ENCODE measurements at places on chromosomes 6 and 20.

DNA sequence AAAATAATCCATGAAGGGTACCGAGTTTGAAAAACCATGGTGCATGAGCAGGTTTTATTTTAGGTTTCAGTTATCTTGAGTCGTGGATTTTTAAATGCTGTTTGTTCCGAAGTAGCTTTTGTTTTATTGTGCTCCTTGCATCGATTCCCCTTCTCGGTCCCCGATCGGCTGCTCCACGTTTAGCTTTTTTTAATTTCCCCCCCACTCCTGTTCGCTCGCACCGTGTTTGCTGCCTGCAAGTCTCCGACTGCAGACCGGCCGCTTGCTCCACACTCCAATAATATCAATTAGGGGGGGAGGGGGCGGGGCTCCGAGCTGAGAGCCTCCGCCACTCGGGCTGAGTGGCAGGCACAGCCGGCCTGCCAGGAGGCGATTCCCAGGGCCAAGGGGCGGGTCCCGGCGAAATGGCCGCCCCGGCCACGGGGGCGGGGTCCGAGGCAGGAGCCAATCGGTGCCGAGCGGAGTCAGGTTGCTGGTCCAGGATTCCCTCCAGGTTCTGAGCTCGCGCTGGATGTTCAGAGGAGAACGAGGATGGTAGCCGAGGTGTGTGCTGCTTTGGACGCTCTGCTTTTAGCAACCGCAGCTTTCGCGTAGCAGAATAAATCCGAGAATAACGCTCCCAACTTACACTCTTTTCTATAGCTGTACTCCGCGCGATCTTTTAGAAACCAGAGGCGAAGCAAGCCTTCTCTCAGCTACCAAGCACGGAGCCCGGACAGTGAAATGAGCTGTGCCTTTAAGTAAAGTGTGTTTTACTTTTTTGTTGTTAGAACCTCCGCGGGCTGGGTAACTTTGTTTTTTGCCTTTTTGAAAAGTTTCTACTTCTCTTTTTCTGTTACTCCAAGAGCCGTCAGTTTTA, at the start of gene EPHA7:
TSS of gene EPHA7 (minus strand) at position 256 of the 859 bp plus-strand sequence. CDS start at position 38, 218 bp downstream.
- no peak for DNase-seq

- DNase-seq = no peak
These were observed 50.5 kb upstream of the LRRC1 start for GRCh38 chr6:53744321-53744720.

DNA sequence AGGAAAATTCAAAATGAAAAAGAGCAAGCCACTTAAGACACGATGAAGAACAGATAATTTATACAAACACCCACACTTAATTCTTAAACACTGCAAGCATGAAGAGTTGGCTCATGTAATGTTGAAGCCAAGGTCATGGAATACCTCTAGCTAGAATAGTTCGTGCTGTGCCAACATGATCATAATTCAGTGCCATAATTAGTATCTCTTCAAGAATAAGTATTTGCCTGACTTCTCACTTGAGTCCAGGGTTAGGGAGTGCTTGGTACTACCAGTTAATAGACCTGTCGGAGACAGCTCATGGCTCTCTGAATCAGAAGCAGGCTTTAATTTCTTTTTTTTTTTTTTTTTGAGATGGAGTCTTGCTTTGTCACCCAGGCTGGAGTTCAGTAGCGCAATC, 206.3 kb downstream of the UNC5CL start:
- no peak for DNase-seq

- no peak for DNase-seq
These were observed 15.1 kb upstream of the MYT1 start for GRCh38 chr20:64149141-64149540.

DNA sequence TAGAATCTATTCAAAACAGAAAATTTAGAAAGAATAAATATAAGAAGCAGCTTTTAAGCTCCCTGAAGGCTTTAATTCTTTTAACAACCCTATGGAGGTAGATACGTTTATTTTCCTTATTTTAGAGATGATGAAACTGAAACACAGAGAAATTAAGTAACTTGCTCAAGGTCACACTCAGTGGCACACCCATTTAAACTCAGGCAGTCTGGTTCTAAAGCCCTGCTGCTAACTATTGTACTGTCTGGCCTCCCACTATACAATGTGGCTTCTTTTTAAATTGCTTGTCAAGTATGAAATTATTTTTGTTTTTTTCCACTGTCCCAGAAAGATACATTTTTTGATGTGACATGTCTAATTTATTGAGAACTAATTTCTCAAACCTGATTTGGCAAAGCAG, 55.7 kb downstream of the FAM217A start:
- no peak for DNase-seq

DNA sequence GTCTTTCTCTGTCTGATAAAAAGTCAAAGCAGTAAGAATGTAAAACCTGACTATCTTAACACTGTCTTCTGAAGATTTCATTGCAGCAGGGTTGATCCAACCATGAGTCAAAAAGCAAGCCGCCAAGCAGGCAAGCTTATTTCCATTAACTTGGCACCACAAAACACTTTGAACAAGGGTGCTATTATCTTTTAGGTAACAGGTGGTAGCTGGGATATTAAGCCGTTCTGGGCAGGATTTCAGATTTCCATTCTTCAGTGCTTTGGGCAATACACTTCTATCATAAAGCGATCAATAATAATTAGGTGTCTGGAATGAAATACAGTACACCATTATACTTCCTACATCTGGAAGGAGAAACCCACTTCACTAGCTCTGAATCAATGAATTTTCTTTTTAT, 181.9 kb downstream of the TBC1D7 start:
- DNase-seq = no peak
